ENCODE measurements at places on chromosomes 2 and 18. TPM values are rescaled to one million over a fixed set of nuclear protein-coding genes. Genes with fewer than 3 reads are reported as not detected.

The TCF23 gene
- 0.50 TPM for polyA plus RNA-seq

The NEU4 gene
- 2.5 TPM for polyA plus RNA-seq

The EFHD1 gene
- 77.2 TPM for polyA plus RNA-seq

The C2orf74 gene
- polyA plus RNA-seq, result 40.1 TPM

The RAX gene
- not detected for polyA plus RNA-seq

GRCh38 chr2:100260712-100261620 lies 61.3 kb downstream of the LONRF2 start:
- peak; percentile 86 for DNase-seq

GRCh38 chr2:120750488-120751210 lies 15.0 kb downstream of the GLI2 start:
- no peak for DNase-seq

GRCh38 chr18:3029215-3029952 lies 16.4 kb upstream of the LPIN2 start:
- peak; percentile 65 for DNase-seq

- no peak for DNase-seq
These were observed 77.1 kb upstream of the SLC39A10 start for GRCh38 chr2:195579776-195580555.

DNA sequence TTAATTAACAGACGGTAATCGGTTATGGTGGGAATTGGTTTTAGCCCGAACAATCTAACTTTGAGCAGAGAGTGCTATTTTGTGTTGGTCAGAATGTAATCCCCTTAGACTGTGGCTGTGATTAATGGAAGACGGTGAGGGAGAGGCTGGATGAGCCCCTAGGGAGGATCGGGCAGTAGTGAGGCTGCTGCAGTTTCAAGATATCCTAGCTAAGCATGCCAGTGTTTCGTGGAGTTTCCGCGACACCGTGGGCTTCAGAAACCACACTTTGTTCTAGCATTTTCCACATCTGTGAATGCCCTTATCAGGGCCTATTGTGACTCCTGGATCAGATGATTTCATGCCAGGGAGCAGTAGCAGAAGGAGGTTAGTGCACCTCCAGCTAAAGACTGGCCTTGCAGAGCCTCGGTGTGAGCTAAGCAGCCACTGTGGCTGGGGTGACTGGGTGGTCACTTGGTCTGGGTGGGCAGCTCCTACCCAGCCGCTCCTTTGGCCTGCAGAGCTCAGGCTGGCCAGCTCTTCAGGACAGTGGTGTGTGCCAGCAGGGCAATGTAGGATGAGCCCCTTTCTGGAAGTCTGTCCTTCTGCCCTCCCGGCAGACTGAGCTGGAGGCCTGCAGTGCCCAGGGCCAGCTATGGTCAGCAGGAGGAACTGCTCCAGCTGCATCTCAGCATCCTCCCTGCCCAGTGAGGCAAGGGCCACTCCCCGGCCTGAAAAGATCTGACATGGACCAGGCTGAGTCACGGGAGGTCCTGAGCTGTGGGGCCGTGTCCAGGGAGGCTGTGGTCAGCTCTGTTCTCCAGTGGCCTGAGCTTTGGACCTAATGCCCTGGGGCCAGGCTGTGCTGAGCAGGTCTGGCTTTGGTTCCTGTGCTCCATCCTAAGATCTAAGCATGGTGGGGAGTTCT lies 142.6 kb upstream of the GPC1 start:
- DNase-seq, result no peak

GRCh38 chr18:51802569-51803428 lies 537.2 kb upstream of the DCC start:
- DNase-seq, result no peak

DNA sequence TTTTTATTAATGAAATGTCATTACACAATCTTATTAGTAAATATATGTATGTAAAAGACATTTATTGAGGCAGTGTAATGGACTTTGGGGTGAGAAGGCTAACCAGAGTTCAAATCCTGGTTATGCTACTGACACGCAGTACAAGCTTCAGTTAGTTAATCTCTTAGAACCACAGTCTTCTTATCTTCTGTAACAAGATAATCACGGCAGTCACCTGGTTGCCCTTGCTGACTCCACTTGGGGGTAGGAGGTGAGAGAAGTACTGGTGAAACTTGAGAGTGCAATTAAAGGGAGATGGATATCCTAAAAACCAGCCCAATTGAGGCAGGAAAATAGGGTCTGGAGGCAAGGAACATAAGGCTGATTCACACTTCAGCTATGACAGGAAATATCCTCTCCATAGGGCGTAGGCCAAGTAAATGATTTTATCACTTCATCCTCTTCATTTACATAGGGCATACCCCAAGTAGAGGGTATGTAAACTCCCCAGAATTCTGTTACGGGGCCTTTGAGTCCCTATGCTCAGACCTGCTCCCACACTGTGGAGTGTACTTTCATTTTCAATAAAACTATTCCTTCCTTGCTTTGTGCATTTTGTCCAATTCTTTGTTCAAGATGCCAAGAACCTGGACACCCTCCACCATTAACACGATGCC lies 21.3 kb downstream of the SKA1 start:
- DNase-seq, result no peak

DNA sequence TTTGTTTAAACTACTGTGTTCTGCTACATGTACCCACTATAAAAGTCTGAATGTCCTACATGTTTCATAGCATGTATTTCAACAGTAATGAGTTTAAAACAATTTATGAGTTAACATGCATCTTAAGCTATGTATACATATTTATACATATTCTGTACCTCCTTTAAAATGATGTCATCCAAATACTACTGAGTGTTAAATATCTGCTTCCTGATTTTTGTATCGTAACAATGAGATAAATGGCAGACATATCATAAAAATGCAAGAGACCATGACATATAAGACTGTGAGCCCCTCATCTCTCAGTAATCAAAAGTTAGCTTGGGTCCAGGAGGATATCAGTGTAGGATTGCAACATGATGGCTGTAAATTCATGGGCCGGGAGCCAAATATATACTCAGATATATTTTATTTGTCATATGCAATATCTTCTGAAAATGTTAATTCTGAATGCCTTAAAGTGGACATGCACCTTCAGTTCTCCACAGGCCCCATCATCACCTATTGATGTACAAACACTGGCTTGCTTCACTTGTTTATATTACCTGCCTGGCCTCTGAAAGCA lies 3.6 kb downstream of the COL5A2 start:
- no peak for DNase-seq

DNA sequence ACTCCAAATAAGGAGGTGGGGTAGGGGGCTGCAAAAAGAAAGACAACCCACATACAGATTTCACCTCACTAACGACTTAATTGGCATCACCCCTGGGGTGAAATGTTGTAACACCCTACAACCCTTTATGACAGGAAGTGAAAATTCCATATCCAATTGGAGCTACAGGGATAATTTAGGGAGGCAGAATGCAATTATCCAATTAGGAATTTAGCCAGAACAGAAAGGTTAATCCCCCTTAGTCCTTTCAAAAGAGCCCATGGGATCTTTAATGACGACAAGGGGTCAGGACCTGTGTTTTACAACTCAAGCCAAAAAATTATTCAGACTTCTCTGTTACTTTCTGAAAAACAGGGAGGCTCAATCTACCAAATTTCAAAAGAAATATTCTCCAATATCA lies 1027.1 kb downstream of the TMEM182 start:
- no peak for DNase-seq

DNA sequence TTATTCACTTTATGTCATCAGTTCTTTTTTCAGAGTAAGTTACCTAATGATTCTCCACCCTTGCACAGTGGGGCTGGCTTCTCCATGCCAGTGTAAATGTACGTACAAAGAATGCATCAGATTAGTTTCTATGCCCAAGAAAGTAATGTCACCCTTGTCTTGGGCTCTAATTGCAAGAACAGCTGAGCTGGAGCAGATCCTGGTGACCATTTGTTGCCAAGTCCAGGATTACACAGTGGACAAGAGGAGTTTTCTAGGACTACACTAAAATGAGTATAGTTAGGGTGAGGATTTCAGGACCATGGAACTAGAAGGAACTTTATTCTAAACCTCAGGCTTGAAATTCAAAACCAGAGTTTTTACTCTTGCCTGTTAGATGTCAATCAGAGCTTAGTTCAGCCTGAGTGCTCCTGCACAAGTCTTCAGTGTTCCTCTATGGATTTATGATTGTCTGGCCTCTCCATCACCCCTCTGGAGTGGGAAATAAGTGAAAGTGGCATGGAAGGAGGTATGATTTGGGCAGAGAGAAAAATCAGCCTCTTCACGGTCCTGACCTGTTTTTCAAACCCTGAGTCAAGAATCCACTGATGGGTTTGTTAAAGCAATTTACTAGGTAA lies 29.8 kb downstream of the PCBP1 start:
- DNase-seq, result no peak

- DNase-seq, result no peak
These were observed 283.5 kb upstream of the TANK start for GRCh38 chr2:160876765-160877164.

DNA sequence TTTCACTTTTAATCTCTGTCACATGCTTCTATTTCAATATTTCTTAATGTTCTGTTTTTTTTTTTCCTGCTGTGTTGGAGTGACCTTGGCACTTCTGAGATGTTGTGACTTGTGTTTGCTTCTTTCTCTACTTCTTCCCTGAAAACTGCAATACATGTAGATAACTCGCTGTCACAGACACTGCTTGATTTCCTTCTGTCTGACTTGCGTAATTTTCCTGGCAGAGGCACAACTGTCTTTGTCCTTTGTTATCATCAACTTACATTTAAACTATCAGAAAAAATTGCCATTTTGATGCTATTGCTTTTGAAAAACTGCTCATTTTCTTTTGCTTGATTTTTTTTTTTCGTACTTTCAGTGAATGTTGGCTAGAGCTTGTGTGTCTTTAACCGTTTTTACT lies 69.0 kb downstream of the BABAM2 start:
- DNase-seq, result no peak

DNA sequence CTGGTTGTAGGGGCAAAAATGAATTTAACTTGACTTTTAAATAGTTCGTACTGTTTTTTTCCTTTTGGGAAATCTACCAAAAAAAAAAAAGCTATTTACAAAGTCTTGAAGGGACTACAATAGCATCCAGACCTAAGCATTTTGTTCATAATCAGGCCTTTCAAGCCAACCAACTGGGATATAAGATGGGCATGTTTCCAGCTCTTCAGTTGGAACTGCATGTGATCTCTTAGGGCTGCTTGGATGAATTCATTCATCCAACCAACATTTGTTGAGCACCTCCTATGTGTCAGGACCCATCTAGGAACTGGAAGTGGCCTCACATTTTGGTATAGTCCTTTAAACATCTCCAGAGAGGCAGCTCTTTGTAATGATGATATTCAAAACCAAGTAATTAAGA lies 98.6 kb downstream of the AAK1 start:
- DNase-seq, result no peak

DNA sequence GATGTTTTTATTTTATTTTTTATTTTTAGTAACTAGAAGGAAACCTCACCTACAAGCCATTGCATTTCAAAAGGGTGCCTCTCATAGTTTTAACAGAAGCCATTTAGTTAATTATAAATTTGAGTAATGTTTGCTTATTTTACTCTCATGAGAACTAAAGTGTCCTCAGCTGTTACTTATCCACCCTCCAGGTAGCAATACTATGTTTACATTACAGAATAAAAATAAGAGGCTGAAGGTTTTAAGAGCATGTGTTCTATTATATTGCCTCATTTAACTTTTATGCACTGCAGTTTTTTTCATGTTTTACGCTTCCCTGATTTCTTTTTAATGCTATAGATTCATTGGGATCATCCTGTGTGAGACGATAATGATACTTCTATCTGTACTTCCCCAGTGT lies 235.5 kb downstream of the THSD7B start:
- no peak for DNase-seq
